ENCODE measurements at places on chromosomes 3 and 15.

- DNase-seq, result no peak
Observed at GRCh38 chr15:68196445-68197169, 8.5 kb downstream of the CALML4 start.

GRCh38 chr3:49723296-49723627 lies 489 bp downstream of the GMPPB start:
- peak; percentile 24 for DNase-seq

- no peak for DNase-seq
Observed at GRCh38 chr3:20924646-20925385, 738.8 kb upstream of the SGO1 start.

- DNase-seq, result no peak
Observed at GRCh38 chr15:90545095-90545494, 15.4 kb downstream of the CRTC3 start.

DNA sequence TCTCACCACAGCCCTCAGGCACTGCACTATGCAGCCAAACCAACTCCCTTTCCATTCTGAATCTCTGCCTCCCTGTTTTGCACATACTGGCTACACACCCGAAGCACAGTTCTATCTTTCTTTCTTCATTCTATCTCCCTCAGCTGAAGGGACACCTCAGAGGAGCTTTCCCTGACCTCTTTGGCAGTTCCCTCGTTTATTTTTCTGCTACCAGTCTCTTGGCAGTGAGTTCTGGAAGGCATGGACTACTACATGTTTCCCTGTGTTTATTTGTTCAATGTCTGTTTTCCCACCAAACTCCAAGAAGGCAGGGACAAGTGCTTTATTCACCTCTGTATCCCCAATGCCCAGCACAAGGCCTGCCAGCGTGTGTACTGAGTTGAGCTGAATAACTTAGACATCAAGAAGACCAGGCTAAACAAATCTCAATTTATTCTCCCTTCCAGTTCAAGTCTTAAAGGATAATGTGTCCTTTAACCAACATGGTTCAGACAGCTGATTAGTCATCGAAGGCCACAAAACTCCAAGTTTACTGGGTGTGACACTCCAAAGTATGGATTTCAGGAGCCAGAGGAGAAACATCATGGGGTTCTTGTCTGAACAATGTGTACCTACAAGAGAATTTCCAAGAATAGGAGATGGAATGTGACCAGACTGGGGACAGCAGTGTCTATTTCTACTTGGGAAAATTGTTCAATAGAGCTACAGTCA lies 260.1 kb upstream of the CTNNB1 start:
- no peak for DNase-seq

DNA sequence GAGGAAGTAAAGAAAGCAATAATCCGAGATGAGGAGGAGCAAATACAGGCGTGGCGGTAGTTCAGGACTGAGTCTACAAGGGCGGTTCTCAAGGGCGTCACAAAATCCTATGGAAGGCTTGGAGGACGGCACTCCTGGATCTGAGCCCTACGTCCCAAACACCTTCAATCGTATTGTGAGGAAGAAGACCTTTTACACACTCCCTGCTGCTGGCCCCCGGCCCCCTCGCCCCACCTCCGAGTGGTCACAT lies 747 bp downstream of the PLD1 start:
- DNase-seq, result no peak

- DNase-seq, result no peak
Observed at GRCh38 chr3:177813322-177813721, 616.0 kb upstream of the TBL1XR1 start.

GRCh38 chr3:143809121-143809621 lies 39.1 kb downstream of the SLC9A9 start:
- DNase-seq, result no peak

- DNase-seq, result no peak
Observed at GRCh38 chr15:25670025-25670554, 193.0 kb downstream of the ATP10A start.

DNA sequence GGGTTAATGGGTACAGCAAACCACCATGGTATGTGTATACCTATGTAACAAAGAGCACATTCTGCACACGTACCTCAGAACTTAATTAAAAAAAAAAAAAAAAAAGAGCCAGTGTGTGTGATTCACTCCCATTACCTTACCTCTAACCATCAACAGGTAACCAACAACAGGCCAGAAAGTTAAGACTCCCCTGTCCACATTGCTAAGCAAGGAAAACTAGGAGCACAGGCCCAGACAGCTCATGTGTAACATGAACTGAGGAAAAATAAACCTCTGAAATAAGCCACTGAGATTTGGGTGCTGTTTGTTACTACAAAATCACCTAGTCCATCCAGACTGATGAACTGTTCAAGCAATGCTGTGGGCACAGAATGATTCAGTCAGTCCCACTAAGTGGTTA lies 6.0 kb downstream of the KATNBL1 start:
- DNase-seq, result no peak

GRCh38 chr3:123807820-123808219 lies 76.3 kb downstream of the MYLK start:
- no peak for DNase-seq

DNA sequence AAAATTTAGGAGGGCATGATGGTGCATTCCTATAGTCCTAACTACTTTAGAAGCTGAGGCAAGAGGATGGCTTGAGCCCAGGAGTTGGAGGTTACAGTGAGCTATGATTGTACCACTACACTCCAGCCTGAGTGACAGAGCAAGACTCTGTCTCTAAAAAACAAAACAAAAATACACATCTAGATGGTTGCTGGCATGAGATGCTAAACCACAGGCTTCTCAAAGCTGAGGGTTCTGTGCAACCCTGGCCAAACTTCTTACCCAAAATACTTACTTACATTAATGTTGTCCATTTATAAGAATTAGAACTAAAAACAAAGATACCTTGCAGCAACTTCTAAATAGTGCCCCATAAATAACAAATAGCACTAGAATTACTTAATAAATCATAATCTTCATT lies 14.3 kb upstream of the ARHGEF3 start:
- DNase-seq, result no peak

DNA sequence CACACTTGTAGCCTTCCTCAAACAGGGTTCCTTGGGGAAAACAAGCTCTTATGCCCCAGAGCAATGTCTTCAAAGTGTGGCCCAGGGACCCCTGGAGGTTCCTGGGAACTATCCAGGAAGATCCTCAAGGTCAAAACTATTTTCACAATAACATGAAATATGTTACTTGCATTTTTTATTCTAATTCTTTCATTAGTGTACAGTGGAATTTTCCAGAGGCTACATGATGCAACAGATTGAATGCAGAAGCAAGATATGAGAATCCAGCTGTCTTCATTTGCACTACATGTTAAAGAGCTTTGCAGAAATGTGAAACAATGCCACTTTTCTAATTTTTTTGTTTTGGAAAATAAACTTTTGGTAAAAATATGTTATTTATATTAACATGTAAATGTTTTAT lies 190.9 kb downstream of the SLC9A9 start:
- no peak for DNase-seq

DNA sequence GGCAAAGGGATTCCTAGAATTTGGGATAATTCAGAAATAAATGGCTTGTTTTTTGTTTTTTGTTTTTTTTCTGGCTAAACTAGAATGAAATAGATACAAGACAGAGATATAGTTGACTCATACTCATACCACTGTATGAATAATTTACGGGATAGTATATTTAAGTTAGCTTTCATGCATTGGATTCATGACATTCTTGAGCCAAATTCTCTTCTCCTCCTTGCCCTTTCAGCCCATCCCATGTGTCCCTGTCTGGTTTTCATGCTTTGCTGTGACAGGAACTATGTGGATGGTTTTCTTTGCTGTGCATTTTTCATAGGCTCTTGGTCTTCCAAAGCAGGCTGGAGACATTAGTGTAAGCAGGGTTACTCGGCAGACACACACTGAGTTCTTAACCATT lies 66.6 kb upstream of the UMPS start:
- DNase-seq, result no peak

DNA sequence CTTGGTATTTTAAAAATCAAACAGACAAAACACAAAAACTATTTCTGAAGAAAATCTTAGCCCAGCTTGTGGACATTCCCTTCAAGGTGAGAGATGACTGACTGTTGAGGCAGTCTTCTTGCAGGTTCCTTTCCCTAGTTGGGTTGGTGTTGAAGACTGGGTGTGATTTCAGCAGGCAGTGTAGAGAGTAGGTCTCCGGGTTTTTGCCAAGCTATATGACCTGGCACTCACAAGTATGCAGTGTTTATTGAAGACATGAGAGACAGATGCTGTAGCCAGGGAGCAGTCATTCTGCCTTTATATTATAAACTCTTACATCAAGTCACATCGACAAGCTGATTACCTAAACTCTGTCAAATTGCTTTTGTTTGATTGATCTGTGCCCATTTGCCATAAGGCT lies 17.5 kb downstream of the SENP8 start:
- DNase-seq, result peak; percentile 77

- no peak for DNase-seq
Observed at GRCh38 chr3:74295479-74295878, 319.0 kb downstream of the CNTN3 start.

DNA sequence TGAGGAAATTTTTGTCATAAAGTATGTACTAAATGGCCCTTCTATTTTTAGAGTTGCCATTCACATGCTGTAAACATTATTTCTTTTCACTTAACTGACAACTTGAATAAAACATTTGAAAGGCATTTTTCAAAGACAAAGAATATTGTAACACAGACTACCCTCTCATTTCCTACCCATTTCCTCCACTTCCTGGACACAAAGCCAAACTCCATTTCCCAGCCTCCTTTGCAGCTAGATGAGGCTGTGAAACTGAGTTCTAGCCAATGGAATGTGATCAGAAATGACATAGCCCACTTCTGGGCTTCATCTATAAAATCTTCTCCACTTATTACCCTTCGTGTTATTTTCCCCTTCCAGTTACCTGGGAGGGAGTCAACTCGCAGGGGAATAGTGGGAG lies 288.9 kb upstream of the DPH6 start:
- DNase-seq, result no peak

GRCh38 chr15:52495125-52495524 lies 33.6 kb downstream of the MYO5A start:
- DNase-seq, result no peak

GRCh38 chr15:68347392-68347791 lies 69.8 kb downstream of the FEM1B start:
- DNase-seq, result peak; percentile 72

GRCh38 chr3:25537516-25537915 lies 109.5 kb downstream of the RARB start:
- no peak for DNase-seq

DNA sequence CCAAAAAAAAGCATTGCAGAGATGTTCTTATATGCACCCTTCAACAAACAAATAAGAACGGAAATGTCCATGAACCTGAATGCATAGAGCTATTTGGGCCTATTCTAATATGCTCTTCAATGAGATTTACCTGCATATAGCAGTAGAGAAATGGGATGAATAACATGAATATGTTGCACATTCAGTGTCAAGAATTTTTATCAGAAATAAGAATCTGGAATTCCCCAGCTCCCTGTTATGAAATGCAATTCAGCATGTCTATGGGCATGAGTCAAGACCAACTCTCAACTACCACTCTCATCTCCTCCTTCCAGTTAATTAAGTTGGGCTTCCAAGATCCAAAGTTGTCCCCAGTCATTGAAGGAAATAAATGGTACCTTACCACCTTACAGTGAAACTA lies 133.7 kb upstream of the ALCAM start:
- no peak for DNase-seq

- no peak for DNase-seq
Observed at GRCh38 chr3:155019575-155019974, 60.5 kb upstream of the MME start.

DNA sequence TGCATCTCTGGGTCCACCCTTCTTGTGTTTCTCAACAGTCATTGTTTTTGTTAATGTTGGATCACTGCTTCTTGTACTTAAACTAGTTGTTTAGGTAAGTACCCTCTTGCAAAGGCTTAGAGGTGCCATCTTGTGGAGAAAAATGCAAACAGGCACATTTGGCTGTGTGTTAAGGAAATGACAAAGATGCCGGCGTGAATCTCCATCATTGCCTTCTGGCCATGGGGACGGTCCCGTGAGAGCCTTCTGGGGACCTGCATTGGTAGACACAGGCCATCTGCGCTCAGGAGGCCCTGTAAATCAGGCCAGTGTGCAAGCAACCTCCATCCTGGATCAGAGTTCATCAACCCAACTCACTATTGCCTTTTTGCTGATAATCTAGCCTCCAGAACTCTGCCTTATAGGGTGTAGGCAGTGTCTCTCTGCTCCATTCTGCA lies 158.6 kb upstream of the NR2E3 start:
- DNase-seq, result peak; percentile 32

DNA sequence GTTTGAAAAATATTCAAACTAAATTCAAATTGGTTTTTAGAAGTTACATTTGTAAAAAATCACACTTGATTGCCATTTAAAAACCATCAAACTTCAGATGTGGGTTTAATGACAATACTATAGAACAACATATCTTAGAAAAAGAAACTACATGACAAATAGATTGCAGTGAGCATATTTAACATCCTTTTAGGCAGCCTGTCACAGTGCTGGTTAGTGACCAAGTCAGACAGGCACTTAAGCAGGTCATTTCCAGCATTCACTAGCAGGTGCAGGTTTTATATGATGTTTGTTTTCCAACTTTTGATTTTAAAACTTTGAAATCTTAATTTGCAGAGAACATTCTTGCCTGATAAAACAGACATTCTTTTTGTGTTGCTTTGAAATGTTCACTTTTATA lies 115.7 kb downstream of the MBNL1 start:
- no peak for DNase-seq

GRCh38 chr3:195559723-195560409 lies 16.7 kb upstream of the PPP1R2 start:
- DNase-seq, result no peak

GRCh38 chr3:146380046-146380445 lies 89.3 kb downstream of the PLSCR2 start:
- DNase-seq, result no peak

GRCh38 chr3:122085673-122086072 lies 30.5 kb downstream of the CD86 start:
- DNase-seq, result no peak

DNA sequence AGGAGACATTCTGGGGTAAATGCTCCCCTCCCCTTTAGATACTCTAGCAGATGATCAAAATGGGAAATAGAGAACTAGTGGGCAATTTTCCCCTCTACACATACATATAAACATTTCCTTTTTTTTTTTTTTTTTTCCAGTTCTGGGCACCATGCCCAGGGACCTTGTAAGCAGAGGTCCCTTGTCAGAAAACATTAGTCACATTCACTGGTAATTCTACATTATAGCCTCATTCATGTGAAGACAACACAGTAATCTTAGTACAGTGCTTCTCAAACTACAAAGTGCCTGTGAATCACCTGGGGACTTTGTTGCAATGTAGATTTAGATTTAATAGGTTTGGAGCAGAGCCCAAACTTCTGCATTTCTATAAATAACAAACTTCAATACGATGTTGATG lies 60.1 kb upstream of the ACTC1 start:
- DNase-seq, result peak; percentile 53

DNA sequence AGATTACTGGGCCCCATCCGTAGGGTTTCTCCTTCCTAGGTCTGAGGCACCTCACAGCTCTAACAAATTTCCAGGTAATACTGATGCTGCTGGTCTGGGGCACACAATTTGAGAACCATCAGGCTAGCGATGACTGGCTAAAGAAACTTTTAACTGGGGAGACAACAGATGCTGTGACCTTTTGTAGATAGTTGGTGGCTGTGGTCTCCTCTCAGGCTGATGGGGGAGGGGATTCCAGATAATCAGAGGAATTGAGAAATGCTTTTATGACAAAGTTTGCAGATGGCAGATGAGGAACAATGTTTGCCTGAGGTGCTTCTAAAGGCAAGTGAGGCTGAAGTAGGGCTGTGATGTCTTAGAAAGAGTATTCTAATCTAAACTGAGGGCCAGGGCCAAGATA lies 13.8 kb upstream of the CCR9 start:
- DNase-seq, result no peak
